CD4-positive, alpha-beta T cell treated with Interleukin-17A for 1 hour (primary cell): ENCODE measurements at places on chromosomes 11 and 22.
A peak's percentile ranks its signal among the peaks of the same experiment; 100 is the strongest.

DNA sequence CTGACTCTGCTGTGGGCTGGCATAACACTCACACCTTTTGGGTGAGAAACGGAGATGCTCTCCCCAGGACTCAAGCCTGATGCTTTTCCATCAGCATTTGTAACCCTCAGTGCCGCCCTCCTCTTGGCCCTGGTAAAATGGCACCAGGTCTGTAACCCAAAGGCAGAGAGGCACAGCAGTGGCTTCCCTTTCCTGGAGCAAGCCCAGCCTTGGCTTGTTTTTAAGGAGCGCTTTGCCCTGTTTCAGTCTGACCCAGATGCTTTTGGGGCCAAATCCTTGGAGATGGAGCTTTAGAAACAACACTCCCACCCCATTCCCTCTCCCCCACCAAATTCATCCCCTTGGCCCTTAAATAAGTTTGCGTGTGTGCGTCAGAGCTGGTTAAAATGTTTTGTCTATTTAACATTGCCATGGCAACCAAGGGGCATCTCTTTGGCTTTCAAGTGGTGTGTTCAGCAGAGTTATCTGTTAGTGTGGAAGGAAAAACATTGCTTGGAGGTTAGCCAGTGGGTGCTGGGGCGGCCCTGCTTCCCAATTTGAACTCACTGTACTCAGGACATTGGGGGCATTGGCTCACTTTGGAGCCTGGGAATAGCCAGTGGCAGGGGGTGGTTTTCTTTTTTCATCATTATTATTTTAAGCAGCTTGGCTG is 134.1 kb downstream of the NAV2 start:
- no peak for DNase-seq

GRCh38 chr11:33898957-33899356 is 7.1 kb upstream of the LMO2 start:
- no peak for DNase-seq

- DNase-seq = no peak
Measured at GRCh38 chr11:122131126-122131525, 15.1 kb upstream of the BLID start.

DNA sequence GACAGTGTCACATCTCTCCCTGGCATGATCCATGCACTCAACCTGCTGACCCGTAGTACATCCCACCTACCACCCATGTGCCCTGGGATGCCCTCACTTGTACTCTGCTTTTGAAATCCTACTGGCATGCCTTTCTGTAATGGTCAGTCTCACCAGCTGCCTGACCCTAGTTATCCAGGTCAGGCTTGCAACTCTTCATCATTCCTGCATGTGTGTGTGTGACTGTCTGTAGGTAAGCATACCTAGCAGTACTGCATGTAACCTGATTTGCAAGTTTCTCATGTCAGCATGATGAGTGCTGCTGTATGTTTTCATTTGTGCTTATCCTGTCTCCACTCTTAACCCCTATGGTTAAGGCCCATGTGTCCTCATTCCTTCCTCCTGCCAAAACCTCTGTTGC is 202.0 kb upstream of the MTNR1B start:
- DNase-seq = no peak

GRCh38 chr11:123093739-123094138 is 31.8 kb upstream of the HSPA8 start:
- no peak for DNase-seq

DNA sequence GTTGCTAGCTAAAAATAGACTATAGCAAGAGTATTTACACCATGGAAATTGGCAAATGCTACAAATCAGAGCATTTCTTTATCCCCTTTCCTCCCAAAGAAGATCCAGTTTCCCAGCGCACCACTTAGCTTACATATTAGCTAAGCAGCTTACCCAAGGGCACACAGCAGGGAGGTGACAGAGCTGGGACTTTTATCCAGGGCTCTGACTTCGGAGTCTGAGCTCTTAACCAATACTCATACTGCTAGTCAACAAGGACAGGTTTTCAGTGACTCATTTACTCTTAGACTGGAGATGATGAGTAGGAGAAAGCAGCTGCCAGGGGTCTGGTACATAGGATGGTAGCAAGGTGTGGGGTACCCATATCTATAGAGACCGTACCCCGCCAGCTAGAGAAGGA is 38.4 kb downstream of the NAV2 start:
- no peak for DNase-seq

GRCh38 chr22:27251563-27251962 is 550.0 kb downstream of the MN1 start:
- no peak for DNase-seq

DNA sequence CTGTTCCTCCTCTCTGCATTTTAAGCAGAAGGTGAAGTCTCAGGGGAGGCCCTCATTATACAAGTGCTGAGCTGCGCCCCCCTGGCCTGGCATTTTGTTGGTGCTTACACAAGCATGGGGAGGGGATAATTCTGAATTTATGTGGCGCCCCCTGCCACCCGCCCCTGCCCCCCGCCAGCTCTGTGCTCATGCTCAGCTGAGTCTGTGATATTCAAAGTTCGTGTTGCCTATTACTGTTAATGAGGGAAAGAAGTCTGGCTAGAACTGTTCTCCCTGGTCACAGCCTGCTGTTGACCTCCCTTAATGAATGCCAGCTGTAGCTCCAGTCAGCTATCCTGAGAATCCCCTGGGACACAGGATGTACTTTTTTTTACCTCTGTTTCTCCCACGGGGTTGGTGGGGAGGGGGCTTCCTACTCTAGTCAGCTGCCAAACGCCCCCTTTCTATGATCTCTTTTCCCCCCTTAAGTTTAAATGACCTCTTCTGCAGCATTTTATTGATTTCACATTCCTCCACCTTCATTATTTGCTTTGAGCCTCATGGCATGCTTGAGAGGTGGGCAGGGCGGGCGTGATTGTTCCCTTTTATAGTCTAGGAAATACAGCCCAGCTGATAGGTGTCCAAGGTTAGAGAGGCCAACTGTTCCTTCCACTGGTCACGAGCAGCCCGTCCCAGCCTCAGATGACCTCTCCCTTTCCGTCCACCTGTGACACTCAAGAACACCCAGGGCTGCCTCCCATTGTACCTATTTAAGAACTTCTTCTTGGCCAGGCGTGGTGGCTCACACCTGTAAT is 12.2 kb downstream of the USP2 start:
- DNase-seq = no peak

GRCh38 chr11:61541598-61541997 is 33.0 kb downstream of the LRRC10B start:
- no peak for DNase-seq

DNA sequence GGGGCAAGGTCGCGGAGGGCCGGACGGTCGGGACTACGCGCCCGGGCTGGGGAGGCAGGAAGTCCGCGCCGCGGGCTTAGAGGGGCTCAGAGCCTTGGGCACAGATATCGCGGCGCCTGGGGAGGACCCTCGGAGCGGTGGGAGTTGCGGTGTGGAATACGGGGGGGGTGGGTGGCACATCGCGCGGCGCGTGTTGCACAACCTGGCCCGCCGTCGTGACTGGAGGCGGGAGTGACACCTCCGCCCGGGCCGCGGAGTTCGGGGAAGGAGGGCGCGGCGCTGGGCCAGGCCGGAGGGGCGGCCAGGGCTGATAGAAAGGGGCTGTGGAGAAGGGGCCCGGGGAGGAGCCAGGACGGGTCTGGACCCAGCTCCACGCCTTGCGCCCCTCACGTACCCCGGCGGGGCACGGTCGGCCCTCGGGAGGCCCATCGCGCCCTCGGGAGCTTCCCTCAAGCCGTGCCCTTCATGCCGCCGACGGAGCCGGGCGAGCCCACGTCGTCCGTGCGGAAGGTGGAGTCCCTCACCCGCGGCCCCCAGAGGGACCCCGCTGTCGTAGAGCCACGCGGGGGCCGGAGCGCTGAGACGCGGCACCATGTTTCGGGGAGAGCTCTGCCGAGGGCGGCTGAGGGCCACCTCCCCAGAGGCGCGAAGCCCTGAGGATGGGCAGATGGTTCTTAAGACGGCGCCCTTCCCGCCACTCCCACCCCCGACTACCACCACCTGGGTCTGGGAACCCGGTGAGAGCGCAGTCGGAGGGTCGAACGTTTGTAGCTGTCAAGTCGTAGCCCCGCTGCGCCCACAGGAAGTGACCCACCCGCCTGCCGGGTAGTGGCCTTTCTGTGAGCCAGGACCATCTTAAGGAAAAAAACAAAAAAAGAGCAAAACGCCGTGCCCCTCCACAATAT is 729 bp downstream of the IL17RA start:
- peak; percentile 21 for DNase-seq

DNA sequence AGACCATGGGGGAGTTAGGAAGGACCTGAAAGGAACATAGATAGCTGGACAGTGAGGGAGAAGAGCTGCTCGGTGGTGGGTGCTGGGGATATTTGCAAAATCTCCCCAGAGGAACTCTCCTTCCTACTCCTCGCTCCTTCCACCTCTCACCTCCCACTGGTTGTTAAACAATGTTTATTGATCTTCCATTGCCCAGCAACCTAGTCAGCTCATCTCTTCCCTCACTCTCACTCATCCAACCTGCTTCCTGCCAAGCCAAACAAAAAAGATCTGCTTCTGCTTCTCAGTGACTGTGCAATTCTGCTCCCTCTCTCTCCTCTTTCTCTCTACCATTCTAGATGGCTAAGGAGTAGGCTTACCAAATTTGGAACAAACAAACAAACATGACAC is 115.0 kb downstream of the SLC1A2 start:
- peak; percentile 32 for DNase-seq

DNA sequence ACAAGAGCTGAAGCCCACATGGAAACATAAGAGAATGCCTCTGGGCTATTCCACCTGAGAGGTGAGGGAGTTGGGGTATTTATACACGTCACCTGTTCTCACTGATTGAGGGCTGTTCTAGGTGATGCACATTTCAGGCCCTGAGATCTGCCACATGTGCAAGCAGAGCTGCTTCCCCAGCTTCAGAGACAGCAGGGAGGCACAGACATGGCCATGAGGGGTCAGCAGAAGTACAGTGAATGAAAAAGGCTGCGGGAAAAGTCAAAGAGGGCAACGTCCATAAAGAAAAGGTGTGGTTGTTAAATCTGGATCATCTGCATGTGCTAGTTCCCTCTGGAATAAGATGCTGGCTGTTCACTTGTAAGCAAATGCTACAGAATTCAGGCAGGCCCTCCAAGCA is 75.4 kb downstream of the GAB4 start:
- DNase-seq = no peak

DNA sequence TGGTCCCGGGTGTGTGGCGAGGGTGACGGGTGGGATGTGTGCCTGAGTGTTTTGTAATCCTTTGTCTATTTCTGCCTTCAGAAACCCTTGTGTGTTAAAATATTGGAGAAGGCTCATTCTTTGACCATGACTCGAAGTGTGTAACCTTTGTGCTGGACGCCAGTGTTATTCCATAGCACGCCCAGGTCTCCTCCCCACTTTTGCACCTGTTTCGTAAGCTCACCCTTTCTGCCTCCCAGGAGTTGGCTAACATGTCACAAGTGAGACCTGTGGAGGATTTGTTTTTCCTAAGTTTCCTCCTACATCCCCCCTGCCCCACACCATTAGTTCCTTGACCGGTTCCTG is 382 bp downstream of the C11orf54 start:
- no peak for DNase-seq

DNA sequence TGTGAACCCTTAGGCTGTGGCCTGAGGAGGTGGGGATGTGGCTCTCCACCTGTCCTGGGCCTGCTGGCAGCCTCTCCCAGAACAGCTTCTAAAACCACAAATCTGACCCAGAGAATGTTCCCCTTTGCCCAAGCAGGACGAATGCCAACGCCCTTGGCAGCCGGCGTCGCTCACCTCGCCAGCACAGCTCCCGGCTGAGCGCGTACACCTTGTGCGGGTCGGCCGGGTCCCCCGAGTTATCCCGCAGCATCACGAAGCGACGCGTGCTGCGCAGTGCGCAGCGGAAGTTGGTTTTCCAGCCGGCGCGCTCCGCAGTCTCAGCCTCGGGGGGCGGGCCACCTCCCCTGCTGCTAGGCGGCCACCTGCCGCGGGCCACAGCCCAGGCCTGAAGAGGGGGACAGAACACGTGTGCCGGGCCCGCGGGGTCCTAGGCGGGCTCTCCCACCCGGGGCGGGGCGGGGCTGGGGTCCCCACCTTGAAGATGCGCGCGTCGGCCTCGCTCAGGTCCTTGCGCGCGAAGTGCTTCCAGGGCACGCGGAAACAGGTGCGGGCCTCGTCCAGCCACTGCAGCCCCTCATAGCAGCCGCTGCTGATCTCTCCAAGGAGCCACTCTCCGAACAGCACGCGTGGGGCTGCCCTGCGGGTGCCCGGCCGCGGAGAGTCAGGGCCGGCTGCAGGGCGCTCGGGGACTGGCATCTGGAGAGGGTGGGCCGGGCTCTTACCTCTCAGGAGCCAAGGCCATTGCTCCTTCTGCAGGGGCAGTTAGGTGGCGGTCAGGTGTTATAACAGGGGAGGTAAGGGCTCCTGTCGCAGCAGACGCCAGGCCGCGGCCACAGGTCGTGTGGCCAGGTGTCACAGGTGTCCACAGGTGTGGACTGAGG is 887 bp downstream of the IRF7 start:
- no peak for DNase-seq
